ENCODE measurements at places on chromosomes 3 and 15.

GRCh38 chr15:51382787-51383186 is 41.3 kb downstream of the GLDN start:
- DNase-seq: no peak

- DNase-seq: no peak
Observed at GRCh38 chr15:76799760-76800159, 105.4 kb downstream of the SCAPER start.

DNA sequence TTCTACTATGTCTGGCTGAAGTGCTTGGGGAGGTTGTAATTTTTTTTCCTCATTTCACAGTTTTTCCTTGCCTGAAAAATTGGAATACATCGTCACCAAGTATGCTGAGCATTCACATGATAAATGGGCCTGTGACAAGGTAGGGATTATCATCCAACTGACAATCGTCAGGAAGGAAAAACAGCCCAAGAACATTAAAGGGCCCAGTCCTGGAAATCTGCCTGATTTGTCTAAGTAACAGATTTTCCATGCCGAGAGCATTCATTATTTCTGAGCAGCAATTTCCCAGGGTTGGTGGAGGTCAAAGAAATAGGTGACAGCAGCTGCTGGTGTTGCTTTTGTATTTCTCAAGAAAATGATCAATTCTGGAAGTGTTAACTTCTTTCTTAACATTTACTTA is 226.0 kb upstream of the CHRM5 start:
- DNase-seq: no peak

- DNase-seq: no peak
Observed at GRCh38 chr15:61309031-61309511, 80.0 kb upstream of the RORA start.

GRCh38 chr3:30681649-30682211 is 75.3 kb downstream of the TGFBR2 start:
- no peak for DNase-seq

DNA sequence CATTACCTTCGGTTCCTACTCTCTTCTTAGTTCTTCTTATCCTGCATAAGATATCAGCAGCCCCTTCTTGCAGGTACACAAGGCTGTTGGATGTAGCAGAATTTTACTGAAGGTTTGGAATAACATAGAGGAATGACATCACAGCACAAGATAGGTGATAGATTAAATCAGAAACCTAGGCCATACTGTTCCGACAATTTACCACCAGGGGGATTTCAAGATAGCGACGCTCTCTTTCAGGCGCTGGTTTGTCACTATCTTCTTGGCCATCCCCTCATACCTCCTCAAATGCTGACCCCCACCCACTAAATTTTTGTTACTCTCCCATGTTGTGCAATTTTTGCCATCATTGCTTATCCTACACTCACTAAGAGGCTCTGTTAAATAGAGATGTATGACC is 3.5 kb downstream of the SIDT1 start:
- no peak for DNase-seq

- DNase-seq: no peak
Observed at GRCh38 chr3:21526461-21526860, 224.5 kb downstream of the ZNF385D start.

- DNase-seq: no peak
Observed at GRCh38 chr3:59677747-59678702, 628.2 kb upstream of the CFAP20DC start.

DNA sequence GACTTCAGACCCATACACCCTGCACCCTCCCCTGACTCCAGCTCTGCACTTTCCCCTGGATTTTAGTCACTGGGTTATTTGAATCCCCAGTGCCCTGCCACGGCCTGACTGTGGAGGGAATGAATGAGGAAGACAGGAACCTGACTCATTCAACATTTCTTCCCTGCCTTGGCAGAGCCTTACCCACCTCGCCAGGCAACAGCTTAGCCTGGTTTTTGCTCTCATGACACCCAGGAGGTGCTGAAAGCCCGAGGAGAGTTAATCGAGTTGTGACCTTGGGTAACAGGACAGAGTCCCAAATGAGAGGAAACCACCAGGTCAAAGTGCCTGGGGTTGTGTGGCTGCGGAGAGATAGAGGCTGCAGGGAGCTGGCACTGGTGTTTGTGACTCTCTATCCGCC is 128.3 kb downstream of the SMAD6 start:
- no peak for DNase-seq

DNA sequence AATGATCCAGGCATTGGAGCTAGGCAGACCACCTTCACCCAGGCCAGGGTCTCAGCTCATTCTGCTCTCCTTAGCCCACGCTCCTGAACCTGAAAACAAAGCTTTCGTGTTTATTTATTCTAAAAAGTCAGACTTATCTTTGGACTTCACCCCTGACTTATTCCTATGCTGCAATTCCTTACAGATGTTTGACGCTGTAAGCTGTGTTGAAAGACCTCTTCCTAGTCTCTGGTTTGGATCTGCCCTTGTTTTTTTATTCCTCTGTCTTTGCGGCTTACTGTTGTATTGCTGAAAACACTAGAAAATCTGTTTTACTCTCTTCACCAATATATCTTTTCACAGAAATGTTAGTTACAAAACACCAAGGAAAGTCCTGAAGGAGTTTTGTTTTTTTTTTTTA is 40.5 kb upstream of the LDHAL6B start:
- no peak for DNase-seq

- DNase-seq: no peak
Observed at GRCh38 chr3:118412503-118412902, 622.1 kb downstream of the IGSF11 start.

GRCh38 chr3:45605534-45605933 is 11.0 kb downstream of the LIMD1 start:
- no peak for DNase-seq

DNA sequence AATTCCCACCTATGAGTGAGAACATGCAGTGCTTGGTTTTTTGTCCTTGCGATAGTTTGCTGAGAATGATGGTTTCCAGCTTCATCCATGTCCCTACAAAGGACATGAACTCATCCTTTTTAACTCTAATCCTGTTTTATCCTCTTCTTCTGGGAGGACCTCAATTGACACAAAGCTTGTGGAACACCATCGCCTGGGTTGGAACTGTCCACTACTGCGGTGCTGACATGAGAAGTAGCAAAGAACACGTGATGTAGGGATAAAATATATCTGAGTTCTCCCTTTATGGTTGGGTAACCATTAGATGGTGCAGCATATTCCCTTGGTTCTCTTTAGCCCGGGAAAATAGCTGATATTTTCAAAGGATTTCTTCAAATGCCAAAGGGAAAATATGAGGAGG is 105.3 kb upstream of the TOPAZ1 start:
- DNase-seq: no peak

GRCh38 chr3:191328962-191329653 is at the start of gene CCDC50:
TSS of gene CCDC50 (plus strand) at chr3:191329394. CDS start at chr3:191329675, 281 bp downstream.
- peak; percentile 61 for DNase-seq

DNA sequence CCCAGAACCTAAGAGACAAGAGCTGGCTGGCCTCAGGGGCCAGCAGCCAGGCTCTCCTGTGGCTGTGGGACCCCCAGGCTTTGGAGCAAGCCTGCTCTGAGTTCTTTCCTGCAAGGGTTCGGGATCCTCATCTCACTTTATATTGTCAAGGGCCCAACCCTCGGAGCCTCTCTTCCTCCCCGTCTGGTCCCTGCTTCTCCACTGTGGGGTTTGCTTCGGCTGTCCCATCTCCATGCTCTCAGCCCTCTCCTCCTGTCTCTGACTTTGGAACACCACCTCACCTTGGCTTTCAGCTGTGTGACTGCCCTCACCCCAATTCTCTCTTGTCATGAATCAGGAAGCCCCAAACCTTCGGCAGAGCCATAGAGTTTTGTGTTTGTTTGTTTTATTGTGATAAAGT is 30.0 kb downstream of the MRAS start:
- DNase-seq: no peak

- DNase-seq: no peak
Observed at GRCh38 chr3:16249336-16249735, 15.4 kb downstream of the DPH3 start.

GRCh38 chr3:131020122-131020693 is 6.4 kb downstream of the ASTE1 start:
- no peak for DNase-seq

- no peak for DNase-seq
Observed at GRCh38 chr3:50816894-50817293, 142.2 kb downstream of the DOCK3 start.

GRCh38 chr3:99962703-99963102 is 145.0 kb downstream of the CMSS1 start:
- no peak for DNase-seq
